Diencephalon (tissue), 1 donor: ENCODE measurements at places on chromosomes 4 and X. TPM values are rescaled to one million over a fixed set of nuclear protein-coding genes. Genes with fewer than 3 reads are reported as not detected.

TCEANC gene
- 10.6 TPM for total RNA-seq

PPP2R2C gene
- 111 TPM for total RNA-seq

HMX1 gene
- 0.46 TPM for total RNA-seq

JADE1 gene
- 33.2 TPM for total RNA-seq

CCNQ gene
- total RNA-seq = 19.6 TPM

CRMP1 gene
- total RNA-seq = 489 TPM

RADX gene
- total RNA-seq = 32.5 TPM

DCAF4L1 gene
- total RNA-seq = 0.23 TPM

NPY2R gene
- 5.3 TPM for total RNA-seq

CSAG3 gene
- not detected for total RNA-seq

BST1 gene
- total RNA-seq = 1.2 TPM

MID2 gene
- total RNA-seq = 45.0 TPM

TRMT10A gene
- 5.8 TPM for total RNA-seq

ARHGAP24 gene
- total RNA-seq = 15.0 TPM

SLC9A6 gene
- 206 TPM for total RNA-seq

UGT2A1 gene
- total RNA-seq = not detected

CXorf51A gene
- not detected for total RNA-seq

KDR gene
- 18.7 TPM for total RNA-seq

ATXN3L gene
- not detected for total RNA-seq

NUP62CL gene
- total RNA-seq = 4.4 TPM

PYURF gene
- 78.2 TPM for total RNA-seq

TCEAL5 gene
- 13.6 TPM for total RNA-seq

TBX22 gene
- total RNA-seq = 0.23 TPM

POF1B gene
- 0.23 TPM for total RNA-seq

CDX4 gene
- not detected for total RNA-seq

XAGE1B gene
- not detected for total RNA-seq

NIPAL1 gene
- total RNA-seq = 3.0 TPM

SMIM10L2A gene
- total RNA-seq = 22.1 TPM

PNMA6F gene
- 6.9 TPM for total RNA-seq

CCNB3 gene
- total RNA-seq = 0.92 TPM

CCDC158 gene
- total RNA-seq = 7.2 TPM

UPF3B gene
- total RNA-seq = 5.8 TPM

MMRN1 gene
- total RNA-seq = 6.2 TPM

PRRG3 gene
- total RNA-seq = 10.4 TPM

ASMT gene
- total RNA-seq = not detected

CT47B1 gene
- not detected for total RNA-seq

GDPD2 gene
- 14.3 TPM for total RNA-seq

FABP2 gene
- not detected for total RNA-seq

RHOH gene
- 0.46 TPM for total RNA-seq

CLDN34 gene
- not detected for total RNA-seq

HAUS7 gene
- 6.5 TPM for total RNA-seq
